ENCODE measurements at places on chromosomes 11 and 22.

- no peak for DNase-seq
Measured at GRCh38 chr11:95378111-95378510, 147.1 kb upstream of the SESN3 start.

GRCh38 chr11:80451105-80451504 is 1010.3 kb upstream of the TENM4 start:
- DNase-seq, result no peak

- no peak for DNase-seq
Measured at GRCh38 chr11:60349990-60350389, 22.9 kb downstream of the MS4A6E start.

DNA sequence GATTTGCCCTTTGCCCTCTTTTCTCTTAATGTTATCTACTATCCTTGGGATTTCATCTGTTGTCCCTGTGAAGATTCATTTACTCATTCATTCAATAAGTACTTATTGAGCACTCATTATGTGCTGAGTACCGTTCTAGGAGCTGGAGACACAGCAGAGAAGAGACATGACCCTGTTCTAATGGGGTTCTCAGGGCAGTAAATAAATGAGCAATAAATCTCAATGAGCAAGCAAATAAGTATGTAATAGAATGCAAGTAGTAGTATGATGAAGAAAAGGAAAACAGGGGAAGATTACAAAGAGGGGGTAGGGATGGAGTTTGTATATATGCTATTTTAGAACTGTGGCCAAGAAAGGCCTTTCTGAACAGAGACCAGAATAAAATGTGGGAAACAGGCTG is 34.2 kb upstream of the NRIP3 start:
- no peak for DNase-seq

- DNase-seq, result no peak
Measured at GRCh38 chr11:65958774-65959420, 2.6 kb upstream of the SART1 start.

DNA sequence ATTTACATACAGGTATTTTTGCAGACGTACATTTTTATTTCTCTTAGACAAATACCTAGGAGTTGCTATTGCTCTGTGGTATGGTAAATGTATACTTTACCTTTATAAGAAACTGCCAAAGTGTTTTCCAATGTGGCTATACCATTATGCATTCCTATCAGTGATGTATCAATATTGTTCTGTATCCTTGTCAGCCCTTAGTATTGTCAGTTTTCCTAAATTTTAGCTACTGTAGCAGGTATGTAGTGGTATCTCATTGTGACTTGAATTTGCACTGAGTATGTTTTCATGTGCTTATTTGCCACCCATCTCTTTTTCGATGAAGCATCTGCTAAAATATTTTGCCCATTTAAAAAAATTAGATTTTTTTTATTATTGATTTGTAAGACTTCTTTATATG is 37.0 kb downstream of the CLPB start:
- no peak for DNase-seq

DNA sequence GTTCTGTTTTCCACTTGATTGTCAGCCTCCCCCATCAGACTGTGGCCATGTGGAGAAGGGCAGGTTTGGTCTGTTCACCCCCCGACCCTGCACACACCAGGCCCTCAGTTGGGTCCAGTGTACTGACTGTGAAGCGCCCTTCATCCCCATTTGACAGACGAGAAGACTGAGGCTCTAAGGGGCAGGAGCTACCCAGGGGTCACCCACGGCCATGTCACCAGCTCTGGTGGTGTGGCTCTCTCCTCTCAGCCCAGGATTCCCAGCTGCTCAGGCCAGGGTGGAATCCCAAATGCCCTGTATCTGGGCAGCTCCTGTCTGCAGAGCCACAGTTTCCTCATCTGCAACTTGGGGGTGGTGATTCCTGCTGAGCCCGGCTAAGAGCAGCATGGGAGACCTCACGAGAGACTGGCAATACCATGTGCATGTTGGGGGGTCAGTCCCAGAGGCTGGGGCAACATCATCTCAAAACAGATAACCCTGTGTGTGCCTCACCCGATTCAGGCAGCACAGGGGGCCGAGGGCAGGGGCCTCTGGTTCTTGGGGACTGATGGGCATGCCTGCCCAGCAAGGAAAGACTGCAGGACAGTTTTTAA is 46.6 kb downstream of the MN1 start:
- DNase-seq, result no peak

DNA sequence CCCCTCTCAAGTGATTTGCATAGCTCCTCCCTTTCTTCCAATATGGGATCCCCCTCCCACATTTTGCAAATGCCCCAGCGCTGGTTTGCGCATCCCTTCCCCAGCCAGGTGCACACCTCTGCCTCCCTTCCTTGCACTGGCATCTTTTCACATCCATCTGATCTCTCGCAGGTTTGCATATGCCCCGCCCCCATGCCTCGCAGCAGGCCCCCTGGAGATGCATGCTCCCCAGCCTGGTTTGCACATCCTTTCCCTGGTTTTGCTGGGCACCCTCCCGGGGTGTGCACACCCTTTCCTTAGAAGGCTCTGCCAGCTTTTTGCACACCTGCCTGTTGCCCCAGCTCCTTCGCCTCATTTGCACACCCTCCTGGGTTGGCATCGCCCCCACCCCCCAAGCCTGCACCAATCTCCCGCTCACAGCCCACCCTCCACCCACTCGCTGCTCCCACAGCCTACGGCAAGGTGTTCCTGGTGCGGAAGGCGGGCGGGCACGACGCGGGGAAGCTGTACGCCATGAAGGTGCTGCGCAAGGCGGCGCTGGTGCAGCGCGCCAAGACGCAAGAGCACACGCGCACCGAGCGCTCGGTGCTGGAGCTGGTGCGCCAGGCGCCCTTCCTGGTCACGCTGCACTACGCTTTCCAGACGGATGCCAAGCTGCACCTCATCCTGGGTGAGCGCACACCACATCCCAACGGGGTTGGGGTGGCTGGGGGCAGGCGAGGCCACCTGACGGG is 917 bp downstream of the RPS6KA4 start:
- DNase-seq, result peak; percentile 34

DNA sequence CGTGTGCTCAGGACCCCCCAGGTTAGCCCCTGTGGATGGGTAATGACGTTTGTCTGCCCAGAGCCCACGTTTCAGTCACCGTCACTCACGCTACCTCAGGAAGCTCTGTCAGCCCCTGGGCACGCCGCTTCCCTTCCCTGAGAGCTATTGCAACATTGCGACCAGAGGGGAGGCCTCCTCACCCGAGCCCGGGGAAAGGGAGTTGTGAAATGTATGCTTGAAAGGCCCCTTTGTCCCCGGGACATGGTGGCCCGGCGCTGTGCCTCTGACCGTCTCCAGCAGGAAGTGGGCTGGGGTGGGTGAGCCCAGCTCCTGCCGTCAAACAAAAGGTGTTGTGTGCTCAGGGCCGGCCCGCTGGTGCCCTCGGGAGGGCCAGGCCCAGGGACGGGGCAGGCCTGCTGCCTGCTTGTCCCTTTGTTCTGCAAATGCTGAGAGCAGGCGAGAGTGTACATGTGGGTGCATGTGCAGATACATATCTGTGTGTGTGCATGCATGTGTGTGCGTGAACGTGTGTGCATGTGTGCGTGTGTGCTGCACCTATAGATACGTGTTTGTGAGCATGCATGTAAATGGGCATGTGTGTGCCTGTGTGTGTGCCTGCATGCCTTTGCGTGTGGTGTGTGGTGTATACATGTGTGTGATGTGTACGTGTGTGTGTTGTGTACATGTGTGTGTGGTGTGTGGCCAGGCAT is 1125.0 kb downstream of the BRD1 start:
- DNase-seq, result no peak

GRCh38 chr22:48943567-48944432 is 883.9 kb downstream of the BRD1 start:
- no peak for DNase-seq

All from stimulated activated CD4-positive, alpha-beta T cell treated with anti-CD3 and anti-CD28 coated beads, TNF-alpha, amount 100 ng/mL, for 24 hours (primary cell).